ENCODE measurements at places on chromosomes 12 and 14. TPM values are rescaled to one million over a fixed set of nuclear protein-coding genes. Genes with fewer than 3 reads are reported as not detected.

Gene SYCP3
- polyA plus RNA-seq = 0.67 TPM

Gene ACSM4
- 0.11 TPM for polyA plus RNA-seq

Gene ADGRD1
- polyA plus RNA-seq = 11.8 TPM

Gene LRRC10
- not detected for polyA plus RNA-seq

Gene AKT1
- polyA plus RNA-seq = 234 TPM

Gene GRIN2B
- polyA plus RNA-seq = 0.97 TPM

Gene RNASE4
- 5.5 TPM for polyA plus RNA-seq

GRCh38 chr12:132163041-132163910 is 19.0 kb downstream of the NOC4L start:
- no peak for DNase-seq
- peaks cover 32% of the 10 kb centered on the region for H3K27me3 ChIP-seq
- H3K36me3 ChIP-seq = no peaks in the 10 kb centered on the region
- H3K4me3 ChIP-seq = no peak overlapping the region

DNA sequence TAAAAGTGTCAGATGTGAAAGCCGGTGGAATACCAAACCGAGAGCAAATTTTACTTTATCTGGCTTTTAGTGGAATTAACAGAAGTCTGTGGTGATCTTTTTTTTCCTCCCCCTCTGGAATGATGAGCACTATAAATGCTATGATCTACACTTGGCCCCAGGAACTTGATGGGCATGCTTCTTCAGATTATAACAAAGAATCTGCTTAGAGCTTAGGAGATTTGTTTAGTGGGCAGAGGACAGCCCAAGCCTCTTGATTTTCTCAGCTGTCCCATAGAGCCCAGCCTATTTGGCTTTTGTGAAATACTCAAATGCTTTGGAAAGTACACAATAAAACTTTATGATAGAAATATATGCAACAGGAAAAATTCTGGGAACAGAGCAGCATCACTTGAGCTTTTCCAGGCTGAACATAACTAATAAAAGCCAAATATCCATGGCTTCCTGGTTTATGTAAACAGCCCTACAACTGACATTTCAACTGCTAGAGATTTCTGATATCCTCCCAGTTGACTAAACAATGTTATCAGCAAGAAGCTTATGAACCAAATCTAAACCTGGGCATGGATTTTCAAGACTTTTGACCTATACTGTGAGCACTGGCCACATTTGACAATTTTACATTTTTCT is 149.6 kb downstream of the PLXNC1 start:
- H3K4me3 ChIP-seq = no peak overlapping the region
- peaks cover 30% of the 10 kb centered on the region for H3K36me3 ChIP-seq
- H3K27ac ChIP-seq = no peak overlapping the region
- H3K27me3 ChIP-seq = no peaks in the 10 kb centered on the region
- peak; percentile 63 for DNase-seq

DNA sequence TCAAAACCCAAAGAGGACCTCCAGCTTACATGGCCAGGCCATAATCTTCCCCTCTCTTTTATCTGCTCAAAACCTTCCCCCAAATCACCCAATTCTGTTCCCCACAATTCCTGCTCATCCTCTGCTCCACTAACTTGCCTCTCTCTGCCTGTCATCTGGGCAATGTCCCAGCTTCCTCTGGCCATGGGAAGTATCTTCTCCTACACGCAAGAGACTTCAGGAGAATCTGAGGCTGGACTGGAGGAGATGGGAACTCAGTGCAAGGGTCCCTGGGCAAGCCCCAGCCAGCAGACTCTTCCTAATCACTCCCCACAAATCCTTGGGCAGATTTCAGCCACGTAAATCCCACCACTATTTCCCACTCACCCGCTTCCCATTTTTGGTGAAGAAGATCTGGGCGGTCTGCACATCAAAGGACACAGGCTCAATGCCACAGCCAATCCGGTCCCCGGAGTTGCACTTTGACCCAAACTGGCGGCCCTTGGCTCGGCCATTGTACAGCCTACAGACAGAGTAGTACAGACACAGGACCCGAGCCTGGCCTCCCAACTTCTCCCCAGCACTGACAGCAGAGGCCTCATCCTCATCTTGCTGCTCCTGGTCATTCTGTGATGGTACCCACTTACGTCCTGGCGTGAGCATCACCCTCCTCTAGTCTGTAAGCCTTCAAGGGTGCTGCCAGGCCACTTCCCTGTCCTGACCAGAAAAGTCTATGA is 4.7 kb downstream of the SPRYD3 start:
- H3K27ac ChIP-seq = peak overlapping the region; percentile 39
- peak; percentile 76 for DNase-seq
- H3K4me1 ChIP-seq = peaks cover 65% of the 10 kb centered on the region
- peaks cover 61% of the 10 kb centered on the region for H3K36me3 ChIP-seq

DNA sequence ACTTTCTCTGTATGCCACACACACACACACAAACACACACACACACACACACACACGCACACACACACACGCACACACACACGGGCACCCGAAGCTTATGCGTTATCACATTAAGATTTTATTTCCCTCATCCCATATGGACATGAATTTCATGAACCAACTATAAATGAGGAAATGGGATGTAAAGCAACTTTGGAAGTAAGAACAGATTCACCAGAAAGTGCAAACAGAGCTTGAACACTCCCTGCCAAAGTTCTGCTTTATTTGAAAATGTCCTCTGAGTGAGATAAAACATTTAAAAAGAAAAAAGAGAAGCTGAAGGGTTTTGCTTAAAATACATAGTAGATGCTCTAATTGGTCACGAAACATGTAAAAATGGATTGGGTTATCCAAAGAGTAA is 90.4 kb upstream of the OTX2 start:
- DNase-seq = no peak
- H3K36me3 ChIP-seq = no peaks in the 10 kb centered on the region
- H3K27me3 ChIP-seq = no peaks in the 10 kb centered on the region
- H3K4me1 ChIP-seq = no peaks in the 10 kb centered on the region
- H3K27ac ChIP-seq = no peak overlapping the region

- H3K4me3 ChIP-seq = no peak overlapping the region
- no peaks in the 10 kb centered on the region for H3K4me1 ChIP-seq
- no peak for DNase-seq
- H3K27me3 ChIP-seq = no peaks in the 10 kb centered on the region
Measured at GRCh38 chr14:49915085-49915484, 22.2 kb downstream of the ARF6 start.

DNA sequence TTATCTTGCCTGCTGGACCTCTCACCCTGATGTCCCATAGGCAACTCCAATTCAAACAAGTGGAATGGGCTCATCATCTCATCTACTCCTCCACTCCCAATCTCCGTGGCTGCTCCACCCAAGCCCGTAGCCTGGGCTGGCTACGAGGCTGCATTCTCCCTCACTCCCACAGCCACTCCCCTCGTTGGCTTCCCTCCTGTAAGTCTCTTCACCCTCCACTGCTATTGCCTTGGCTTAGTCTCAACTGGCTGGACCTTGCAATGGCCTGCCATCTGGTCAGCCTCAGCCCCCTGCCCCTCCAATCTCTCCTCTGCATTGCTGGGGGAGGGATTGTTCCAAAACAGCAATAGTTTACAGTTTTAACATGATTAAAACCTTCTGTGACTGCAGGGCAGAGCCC is 44.4 kb upstream of the PELI2 start:
- no peaks in the 10 kb centered on the region for H3K27me3 ChIP-seq
- no peak overlapping the region for H3K27ac ChIP-seq
- H3K4me3 ChIP-seq = no peak overlapping the region
- DNase-seq = no peak

DNA sequence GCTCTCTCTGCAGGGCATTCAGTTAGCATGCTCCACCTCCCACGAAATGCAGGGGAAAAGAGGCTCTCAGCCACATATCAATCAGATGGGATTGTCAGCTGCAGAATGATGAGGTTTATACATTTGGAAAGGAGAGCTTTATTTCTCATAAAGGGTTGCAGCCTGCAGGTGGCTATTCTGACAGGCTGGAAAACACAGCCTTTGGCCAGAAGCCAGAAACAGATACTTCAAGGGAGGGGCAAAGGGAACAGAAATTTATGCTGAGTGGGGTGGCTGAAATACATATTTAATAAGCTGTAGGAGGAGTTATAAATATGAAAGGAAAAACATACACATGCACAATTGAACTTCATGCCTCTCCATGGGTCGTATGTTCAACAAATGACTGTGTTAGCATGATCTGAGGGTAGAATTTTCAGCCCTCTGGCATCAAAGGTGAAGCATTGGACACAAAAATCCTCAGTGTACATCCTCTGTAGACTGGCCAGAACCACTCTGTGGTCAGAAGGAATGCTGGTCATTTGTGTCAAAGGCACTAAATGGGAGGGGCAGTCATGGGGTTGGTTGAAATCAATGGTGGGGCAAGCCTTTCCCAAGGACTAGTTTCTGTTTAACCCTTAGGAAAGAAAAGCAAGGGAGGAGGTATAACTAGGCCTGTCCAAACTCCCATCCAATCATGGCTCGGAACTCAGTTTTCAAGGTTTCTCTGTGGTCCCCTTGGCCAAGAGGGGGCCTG is 62.4 kb downstream of the TMX1 start:
- no peak overlapping the region for H3K4me3 ChIP-seq

Measured in muscle of leg (tissue), 16 donors.